ENCODE measurements at places on chromosomes 4 and X.

DNA sequence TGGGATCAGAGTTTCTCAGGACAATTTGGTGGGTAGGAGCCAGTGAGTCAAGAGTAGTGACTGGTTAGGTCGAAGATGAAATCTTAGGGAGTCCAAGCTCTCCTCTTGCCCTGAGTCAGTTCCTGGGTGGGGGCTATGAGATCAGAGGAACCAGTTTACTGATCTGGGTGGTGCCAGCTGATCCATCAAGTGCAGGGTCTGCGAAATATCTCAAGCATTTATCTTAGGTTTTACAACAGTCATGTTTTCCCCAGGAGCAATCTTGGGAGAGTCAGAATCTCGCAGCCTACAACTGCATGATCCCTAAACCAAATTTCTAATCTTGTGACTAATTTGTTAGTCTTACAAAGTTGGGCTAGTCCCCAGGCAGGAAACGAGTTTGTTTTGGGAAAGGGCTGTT, 1833.2 kb upstream of the PCDH7 start:
- DNase-seq, result no peak

DNA sequence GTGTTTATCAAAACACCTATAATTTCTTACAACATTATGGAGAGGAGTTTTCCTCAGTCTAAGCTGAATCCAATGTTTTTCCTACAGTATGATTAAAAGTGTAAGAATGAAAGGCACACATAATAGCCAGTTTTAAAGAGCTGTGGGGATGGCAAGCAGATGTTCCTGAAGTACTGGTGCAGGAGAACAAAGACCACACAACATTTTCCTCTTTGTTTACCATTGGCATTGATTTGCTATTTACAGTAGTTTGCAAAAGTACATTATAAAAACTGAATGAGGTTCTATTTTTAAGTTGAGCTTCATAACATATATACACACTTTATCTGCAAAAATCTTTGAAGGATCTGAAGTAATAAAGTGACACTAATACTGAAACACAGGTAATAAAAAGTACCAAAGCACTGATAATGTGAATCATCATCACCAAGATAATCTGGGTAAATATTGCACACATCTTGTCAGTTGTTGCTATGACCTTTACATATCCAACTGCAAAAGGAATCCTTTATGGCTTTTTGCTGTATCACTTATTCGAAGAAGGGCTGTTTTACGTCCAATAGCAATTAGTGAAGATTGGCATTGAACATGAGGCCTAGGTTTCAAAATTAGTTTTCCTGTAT, 22.5 kb downstream of the TCEAL1 start:
- DNase-seq, result no peak

DNA sequence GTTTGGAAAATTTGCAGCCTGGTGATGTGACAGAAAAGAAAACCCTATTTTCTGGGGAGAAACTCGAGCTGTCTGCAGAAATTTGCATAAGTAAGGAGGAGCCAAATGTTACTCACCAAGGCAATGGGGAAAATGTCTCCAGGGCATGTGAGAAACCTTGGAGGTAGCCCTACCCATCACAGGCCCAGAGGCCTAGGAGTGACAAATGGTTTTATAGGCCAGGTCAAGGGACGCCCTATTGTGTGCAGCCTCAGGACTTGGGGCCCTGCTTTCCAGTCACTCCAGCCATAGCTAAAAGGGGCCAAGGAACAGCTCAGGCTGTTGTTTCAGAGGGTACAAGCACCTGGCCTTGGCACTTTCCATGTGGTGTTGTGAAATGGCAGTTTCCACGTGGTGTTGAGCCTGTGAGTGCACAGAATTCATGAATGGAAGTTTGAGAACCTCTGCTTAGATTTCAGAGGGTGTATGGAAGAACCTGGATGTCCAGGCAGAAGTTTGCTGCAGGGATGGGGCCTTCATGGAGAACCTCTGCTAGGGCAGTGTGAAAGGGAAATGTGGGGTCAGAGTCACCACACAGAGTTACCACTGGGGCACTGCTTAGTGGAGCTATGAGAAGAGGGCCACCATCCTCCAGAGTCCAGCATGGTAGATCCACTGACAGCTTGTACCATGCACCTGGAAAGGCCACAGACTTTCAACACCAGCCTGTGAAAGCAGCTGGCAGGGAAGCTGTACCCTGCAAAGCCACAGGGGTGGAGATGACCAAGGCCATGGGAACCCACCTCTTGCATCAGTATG, 637.6 kb upstream of the EPHA5 start:
- DNase-seq, result no peak

DNA sequence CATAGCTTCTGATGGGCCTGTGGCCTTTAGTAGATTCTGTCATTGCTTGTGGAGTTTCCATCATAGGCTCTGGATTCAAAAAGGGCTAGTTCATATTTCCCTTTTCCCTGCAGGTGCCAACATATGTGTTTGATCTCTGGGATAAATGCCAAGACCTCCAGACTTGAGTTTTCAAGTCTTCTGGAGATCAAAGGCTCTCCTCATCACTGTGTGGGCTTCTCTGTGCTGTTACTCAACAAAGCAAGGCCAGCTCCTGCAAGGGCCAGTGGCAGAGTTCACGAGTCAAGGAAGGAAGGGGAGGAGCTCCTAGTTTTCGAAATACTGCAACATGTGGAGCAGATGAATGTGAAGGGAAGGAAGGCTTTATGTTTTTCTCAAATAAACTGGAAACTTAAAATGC, 62.7 kb upstream of the SCML1 start:
- no peak for DNase-seq

Measured in activated T-helper 9 cell treated with anti-CD3 and anti-CD28 coated beads, Interleukin-2, amount 50 U/mL, for 16 hours (primary cell).